ENCODE measurements at places on chromosomes 2 and 18.

DNA sequence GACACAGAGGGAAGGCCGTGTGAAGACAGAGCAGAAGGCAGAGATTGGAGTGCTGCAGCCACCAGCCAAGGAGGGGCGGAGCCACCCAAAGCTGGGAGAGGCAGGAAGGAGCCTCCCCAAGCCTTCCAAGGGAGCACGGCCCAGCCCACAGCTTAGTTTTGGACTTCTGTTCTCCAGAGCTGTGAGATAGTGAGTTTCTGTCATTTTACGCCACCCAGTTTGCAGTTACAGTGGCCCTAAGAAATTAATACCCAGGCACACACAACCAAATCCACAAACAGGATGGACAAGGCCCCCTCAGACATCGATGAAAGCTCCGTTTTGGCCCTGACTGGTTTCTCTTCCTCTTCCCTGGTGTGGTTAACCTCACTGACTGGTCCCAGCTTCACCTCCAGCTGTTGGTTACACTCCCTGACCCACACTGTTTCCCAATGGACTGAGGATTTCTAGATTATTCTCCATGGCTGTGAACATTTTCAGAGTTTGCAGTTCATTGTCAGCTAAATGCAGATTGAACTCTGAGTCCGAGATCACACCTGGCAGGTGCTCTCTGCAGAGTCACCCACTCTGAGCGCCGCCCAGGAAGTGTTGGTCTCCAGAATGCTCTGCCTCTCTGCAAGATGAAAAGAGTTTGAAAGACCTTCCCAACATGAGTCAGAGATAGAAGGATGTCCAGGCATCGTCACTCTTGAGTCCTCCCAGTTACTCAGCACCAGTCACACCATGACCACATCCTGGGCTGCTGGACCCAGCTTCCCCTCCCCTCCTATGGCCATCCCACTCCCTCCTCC is 100.2 kb downstream of the TWIST2 start:
- no peak for DNase-seq

DNA sequence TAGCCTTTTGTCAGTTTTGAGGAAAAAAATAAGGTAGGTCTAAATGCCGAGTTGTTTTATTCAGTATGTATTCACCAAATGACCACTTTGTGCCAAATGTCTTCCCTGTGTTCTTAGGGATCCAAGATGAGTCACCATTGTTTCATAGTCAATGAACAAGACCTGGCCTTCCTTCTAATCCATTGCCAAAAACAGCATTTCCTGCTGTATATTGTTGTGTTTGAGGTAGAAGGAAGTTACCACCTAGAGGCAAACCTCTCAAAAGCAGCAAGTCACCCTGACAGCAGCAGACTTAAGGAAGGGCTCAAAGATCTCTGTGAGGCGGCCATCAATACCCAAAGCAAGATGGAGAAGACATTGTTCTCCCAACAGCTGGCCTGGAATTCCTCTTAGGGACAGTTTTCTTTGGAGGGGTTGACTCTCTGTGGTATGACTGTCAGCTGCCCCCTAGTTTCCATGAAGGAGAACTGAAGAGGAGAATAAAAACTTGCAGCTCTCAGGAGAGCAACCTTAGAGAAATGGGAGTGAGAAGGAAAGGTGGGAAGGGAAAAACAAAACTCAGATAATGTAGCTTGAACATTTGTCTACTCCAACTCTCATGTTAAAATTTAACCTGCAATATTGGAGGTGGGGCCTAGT is 328.3 kb downstream of the LRATD1 start:
- no peak for DNase-seq

GRCh38 chr2:16288371-16289112 is 348.2 kb downstream of the MYCN start:
- DNase-seq = no peak

DNA sequence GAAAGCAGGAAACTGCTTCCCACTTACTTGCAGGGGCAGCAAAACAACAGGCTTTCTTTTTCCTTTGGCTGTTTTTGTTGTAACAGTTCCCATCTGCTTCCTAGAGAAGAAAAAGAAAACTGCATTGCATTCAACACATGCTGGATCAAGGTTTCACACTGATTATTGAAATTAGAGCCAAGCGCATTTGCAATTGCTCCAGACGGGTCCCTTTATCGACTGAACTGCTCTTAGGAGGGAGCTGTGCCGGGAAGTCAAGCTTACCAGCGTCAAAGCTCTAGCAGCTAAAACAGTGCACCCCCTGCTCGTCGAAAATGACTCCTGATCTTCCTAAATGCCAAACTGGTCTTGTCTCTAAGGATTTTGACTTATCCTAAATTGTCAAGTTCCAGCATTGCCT is 164.0 kb upstream of the SESTD1 start:
- DNase-seq = no peak

DNA sequence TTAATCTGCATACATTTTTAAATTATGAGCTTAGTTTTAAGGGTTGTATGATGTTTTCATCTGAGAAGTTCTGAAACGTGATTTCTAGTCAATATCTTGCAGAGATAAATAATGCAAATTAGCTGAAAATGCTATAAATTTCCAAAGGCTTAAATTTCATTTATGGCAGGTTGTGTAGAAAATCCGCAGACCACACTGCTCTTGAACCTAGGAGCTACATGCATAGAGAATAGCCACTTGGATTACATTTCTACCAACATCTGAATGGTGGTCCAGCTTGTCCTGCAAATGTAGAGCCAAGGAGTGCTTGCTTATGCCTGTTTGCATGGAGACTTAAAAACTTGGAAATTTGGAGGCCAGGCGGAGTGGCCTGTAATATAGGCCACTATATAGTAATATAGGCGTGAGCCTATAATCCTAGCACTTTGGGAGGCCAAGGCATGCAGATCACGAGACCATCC is 6.8 kb downstream of the MAT2A start:
- no peak for DNase-seq

DNA sequence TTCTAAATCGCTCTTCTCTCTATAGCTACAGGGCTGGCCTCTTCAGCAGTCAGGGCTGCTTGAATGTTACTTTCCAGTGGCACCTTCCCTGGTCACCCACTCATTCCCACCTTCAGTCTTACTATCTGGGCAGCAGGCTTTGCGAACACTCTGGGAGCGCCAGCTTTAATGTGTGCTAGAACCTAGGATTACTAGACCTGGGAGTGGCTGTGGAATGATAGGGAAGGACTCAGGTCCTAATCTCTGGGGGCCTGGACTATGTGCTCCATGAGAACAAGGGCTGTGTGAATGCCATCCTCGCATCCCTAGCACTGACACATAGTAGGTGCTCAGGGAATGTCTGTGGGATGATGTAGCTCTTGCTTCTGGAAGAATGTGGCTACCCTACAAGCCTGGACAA is 57.6 kb downstream of the BCL2L11 start:
- DNase-seq = no peak

GRCh38 chr2:219266886-219267285 is 12.3 kb upstream of the DNAJB2 start:
- no peak for DNase-seq

DNA sequence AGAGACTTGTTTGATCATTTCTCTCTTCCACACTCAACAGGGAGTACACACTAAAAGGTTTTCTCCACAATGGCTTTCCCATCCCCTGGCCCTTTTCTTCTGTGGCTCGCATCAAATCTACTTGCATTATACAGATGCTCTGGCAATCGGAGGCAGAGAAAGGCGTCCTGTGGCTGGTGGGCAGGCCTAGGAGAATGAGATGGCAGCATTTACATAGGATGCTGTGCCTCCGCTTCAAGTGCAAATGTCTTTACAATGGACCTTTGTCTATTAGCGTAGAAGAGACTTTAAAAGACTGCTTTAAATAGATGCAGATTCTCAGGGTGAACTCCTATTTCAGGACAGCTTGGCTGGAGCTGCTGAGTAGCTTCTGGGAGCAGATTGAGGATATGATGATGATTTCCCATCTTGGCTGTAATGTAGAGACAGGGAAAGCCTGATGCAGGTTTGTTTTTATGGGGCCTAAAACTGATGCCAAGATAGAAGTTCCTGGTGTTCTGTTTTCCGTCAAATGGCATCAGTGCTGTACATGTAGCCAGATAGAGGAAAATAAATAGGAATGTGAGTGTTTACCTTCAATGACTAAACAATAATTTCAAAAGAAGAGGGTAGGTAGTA is 423.4 kb downstream of the RND3 start:
- DNase-seq = no peak

DNA sequence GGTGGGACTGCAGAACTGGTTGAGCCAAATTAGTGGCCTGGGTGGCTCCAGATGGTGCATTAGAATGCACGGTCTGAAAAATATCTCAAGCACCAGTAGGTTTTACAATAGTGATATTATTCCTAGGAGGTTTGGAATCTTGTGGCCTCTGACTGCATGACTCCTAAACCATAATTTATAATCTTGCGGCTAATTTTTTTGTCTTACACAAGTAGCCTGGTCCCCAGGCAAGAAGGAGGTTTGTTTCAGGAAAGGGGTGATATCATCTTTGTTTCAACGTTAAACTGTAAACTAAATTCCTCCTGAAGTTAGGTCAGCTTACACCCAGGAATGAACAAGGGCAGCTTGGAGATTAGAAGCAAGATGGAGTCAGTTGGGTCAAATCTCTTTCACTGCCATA is 98.9 kb upstream of the ARL4C start:
- DNase-seq = no peak

GRCh38 chr2:147482111-147482895 is 362.5 kb upstream of the ACVR2A start:
- no peak for DNase-seq

- DNase-seq = no peak
Measured at GRCh38 chr2:217834744-217835513, 167.9 kb downstream of the TNS1 start.

DNA sequence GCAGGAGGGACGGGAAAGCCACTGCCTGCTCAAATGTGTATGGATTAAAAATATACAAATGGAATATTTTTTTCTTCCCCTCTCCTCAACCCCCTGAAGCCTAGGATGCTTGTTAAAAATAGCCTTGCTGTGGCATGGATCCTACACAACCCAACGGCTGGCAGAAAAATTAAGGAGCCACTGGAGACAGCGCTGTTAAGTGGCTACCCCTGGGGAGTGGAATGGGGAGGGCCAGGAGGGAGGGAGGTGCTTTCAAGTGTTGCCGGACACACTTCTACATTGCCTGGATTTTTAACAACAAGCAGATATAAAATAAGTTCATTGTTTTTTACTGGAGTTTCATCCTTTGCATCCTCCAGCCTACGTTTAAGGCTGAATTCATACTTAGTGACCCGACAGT is 66.6 kb downstream of the ZBTB7C start:
- no peak for DNase-seq

DNA sequence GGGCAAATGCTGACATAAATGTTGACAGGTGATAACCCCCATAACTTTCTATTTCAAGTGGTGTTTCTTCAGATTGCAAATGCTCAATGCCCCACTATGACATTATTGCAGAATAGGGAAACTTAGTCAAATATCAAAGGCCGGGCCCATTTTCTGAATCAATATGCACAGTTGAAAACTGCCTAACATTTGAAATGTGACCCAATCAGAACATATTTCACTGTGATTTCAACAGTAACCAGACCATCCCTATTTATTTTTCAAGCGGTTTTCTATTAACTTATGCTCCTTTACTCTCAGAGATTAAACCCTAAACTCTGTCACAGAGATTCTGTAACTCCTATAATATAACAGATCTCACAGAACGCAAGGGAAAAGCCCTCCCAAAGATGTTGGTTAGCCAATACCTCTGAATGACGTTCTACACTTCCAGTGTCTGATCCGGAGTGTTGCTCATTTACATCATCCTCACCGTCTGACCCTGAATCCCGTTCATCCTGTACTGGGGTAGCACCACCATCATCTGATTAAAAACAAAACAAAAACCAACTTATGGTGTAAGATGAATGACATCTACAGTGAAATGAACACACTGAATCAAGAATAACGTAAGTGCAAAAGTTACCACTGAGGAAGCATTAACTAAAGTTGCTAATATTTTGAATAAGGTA is 2.9 kb downstream of the IWS1 start:
- DNase-seq = no peak

DNA sequence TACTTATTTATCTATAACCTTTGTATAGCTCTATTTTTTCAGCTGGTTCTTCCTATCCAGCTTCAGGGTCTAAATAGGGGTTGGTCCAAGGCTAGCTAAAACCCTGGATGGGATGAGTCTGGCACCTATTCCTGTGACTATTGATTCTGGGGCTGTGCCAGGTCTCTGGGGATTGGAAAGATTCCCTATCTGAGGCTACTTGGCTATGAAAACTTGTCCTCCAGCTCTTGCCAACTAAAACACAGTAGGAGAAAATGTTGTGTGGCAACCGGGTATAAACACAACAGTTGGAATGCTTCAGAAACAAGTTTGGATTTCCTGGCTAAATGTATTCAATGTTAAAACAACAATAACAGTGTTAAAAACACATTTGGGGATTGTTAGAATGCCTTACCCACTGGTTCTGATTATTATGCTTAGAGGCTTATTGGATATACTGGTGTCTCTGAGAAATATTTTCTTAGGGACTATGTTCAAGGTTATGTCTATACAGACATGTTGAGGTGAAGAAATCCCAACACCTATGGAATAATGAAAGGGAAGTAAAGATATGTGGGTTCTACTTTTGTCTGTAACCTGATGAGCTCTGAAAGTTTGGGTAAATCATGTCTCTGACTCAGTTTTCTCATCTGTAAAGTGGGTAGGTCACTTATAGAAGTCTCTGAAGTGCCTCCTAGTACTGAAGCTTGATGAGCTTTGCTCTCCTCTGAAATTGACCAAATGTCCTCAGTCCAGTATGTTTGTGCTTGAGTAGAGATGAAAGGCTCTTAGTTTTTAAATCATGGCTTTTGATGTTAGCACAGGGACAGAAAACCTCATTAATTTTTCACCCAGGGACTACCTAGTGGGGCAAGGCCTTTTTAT is 460.7 kb downstream of the MTX2 start:
- no peak for DNase-seq

DNA sequence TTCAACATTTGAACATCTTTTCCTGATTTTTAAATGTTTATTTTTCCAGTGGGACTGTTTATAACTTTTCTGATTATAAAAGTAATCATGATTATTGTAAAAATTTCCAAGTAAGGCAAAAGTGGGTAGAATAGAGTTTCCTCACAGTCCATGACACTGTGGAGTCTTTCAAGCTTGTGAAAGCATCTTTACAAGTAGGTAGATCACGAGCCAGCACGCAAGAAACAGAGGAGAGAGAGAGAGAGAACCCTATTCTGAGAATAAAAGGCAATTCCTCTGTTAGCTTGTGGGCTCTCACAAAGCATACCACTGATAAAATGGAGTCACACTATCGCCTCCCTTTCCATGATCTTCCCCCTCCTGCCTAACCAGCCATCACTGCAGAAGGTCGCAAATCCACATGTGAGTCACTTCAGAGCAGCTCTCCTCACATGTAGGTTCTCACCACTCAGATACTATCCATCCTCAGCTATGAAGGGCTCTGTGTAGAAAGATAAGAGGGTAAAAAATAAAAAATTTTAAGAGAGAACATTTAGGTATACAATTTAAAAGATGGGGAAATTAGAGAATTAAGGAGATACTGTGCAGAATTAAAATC is 40.3 kb downstream of the AAK1 start:
- no peak for DNase-seq

All from stimulated activated CD4-positive, alpha-beta T cell treated with anti-CD3 and anti-CD28 coated beads, Interleukin-1b, Interleukin-23, amount 100 ng/mL, for 1 hour (primary cell).